Activated T-helper 1 cell treated with Interleukin-2 at 50 U/mL for 16 hours (primary cell): ENCODE measurements at places on chromosomes 7 and 10.

DNA sequence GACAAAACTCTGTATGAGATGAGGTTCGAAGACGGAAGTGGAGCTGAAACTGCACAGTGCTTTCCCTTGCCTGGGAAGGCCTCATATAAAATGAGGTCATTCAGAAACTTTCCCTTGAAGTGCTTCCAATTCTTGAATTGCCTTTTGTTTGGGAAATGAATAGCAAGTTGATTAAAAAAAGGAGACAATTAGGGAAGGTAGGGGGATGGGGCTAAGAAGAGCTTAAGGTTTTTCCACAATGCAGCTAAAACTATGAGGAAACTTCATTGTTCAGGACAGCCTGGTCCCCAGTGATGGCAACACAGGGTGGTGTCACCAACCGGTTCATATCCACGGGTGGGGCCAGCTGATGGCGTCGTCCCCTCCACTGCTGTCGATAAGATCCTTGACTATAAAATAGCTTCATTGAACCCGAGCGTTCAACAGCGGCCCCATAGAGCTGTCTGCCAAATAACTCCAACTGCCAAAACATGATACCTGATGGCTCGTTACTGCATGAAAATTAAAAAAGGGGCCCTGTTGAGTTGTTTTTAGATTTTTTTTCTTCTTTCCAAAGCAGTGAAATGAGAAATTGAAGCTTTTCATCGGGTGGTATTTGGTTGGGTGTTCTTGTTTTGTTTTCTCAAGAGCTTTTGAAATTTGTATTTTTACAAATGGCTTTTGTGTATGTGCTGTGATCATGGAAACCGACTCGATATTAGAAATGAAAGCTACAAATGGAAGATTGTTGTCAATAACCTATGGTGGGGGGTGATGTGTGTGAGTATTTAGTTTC is 2.8 kb upstream of the CELF2 start:
- no peak for DNase-seq

DNA sequence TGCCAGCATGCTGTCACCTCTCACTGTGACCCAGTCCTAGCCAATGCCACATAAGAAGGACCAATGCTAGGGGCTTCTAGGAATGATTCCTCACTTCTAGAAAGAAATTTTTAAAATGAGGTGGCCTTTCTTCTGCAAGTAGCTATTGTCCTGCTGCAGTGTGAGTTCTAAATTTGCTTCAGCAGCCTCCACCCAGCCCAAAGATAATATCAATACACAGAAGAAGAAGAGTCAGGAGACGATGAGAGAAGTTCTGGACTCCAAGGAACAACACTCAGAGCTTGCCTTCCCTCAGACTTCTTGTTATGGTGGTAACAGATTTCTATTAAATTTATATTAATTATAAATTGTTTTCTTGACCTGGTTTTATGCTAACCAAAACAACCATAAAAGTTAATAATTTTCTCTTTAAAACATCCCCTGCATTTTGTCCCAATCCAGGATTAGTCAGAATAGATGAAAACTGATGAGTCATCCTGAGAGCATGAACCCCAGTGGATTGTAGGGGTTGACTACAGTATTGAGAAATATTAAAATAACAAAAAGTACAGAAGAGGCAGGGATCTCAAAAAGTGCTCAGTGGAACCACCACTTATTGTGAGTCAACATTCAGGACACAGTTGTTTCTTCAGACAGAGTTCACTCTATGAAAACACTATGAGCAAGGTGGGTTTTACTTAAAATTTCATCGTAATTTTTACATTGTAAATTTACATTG is 29.6 kb upstream of the AKR1C2 start:
- DNase-seq = no peak

GRCh38 chr10:65032867-65033769 is 1511.9 kb downstream of the REEP3 start:
- DNase-seq = no peak

DNA sequence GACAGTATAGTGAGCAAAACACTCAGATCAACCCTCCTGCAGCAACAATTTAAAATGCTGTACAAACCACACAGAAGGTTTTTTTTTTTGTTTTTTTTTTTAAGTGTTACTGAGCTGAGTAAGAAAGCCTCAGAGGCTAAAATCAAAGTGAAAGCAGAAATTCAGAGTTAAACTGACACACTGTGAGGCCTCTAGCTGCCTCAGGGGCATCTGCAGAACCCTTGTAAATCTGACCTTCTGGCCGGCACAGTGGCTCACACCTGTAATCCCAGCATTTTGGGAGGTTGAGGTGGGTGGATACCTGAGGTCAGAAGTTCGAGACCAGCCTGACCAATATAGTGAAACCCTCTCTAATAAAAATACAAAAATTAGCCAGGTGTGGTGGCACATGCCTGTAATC is 7.4 kb upstream of the GNA12 start:
- no peak for DNase-seq

DNA sequence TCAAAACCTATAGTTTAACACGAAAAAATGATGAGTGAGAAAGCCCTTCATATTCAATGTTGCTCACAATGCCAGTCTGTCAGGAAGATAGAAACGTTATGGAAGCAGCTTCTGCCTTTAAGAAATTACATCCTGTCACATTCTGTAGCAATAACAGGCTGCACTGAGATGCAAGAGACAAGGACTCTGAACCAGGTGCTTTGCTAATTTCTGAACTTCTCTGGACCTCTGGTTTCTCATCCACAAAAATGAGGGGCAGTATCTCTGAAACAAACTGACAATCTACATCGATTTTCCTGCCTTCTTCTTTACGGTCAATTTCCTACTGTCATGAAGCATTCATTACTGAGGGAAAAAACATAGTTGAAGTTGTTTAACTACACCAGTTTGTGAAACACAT is 234.0 kb downstream of the SNX13 start:
- no peak for DNase-seq

- DNase-seq = no peak
Observed at GRCh38 chr7:79912213-79912633, 222.4 kb upstream of the GNAI1 start.
